ENCODE measurements at places on chromosomes 7 and 10. TPM values are rescaled to one million over a fixed set of nuclear protein-coding genes. Genes with fewer than 3 reads are reported as not detected.
A peak's percentile ranks its signal among the peaks of the same experiment; 100 is the strongest.

DNA sequence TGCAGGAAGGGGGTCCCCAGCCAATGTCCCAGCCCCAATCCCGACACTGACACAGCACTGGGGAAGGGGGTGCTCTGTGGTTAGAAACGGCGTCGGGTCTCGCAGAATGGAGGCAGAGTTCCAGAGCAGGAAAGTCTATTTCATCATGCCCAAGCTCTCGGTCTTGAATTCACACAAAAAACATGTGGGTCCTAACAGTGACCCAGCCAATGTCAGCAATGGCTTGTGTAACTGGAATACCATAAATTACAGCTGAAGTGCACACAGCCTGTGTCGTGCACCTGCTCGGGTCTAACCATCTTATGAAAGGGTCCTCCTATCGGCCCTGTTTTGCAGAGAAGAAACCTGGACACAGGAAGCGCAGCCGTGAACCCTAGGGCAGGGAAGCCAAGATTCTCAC is 324.1 kb downstream of the ADARB2 start:
- DNase-seq = no peak

GRCh38 chr10:60266513-60266912 is 123.2 kb downstream of the ANK3 start:
- no peak for DNase-seq

- no peak for DNase-seq
Observed at GRCh38 chr7:57415730-57416129, 34.2 kb upstream of the ZNF716 start.

GRCh38 chr10:43202224-43202656 is 64.0 kb downstream of the CSGALNACT2 start:
- DNase-seq = no peak

- DNase-seq = no peak
Observed at GRCh38 chr10:89414879-89415821, 782 bp downstream of the IFIT5 start.

- DNase-seq = no peak
Observed at GRCh38 chr7:95425694-95426093, 9.1 kb downstream of the PON2 start.

GRCh38 chr10:126917375-126917774 is 12.1 kb downstream of the DOCK1 start:
- no peak for DNase-seq

DNA sequence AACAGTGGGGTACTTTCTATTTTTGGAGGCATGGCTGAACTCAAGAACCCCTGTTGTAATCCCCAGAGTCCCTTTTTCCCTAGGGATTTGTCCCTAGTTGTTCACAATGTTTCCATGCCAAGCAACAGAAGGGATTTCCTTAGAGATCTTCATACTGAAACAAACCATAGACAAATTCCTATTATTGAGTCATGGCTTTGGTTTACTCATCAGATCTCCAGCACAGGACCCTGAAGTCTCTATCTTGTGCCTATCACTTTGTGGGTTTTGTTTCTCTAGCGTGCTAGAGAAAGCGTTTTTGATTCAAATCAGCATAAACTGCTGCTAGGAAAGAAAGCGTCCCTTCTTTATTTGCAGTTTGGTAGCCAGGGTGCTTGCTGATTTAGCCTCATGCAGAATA is 165.0 kb downstream of the BAMBI start:
- DNase-seq = no peak

- DNase-seq = no peak
Observed at GRCh38 chr10:120949609-120950031, 98.5 kb downstream of the WDR11 start.

- DNase-seq = no peak
Observed at GRCh38 chr10:1180836-1181235, 124.7 kb downstream of the WDR37 start.

DNA sequence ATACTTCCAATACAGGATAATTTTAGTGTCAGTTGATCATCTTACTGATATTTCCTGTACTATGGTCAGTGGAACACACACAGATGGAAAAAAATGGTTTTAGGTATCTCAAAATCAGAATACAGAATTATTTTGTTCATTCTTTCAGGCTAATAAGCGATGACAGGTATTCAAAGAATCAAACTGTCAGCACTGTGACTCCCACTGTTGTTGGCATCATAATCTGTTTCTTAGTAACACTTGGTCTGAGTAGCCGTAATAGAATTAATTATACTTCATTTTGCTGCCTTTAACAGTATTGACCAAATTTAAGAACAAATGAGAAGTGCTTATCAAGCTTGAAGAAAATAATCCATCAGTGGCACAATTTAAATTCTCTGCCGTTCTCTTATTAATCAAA is 215.0 kb downstream of the SKAP2 start:
- DNase-seq = no peak

- DNase-seq = no peak
Observed at GRCh38 chr10:59283456-59284091, 78.8 kb downstream of the FAM13C start.

GRCh38 chr7:35854311-35854710 is 53.5 kb downstream of the SEPTIN7 start:
- no peak for DNase-seq

GRCh38 chr7:7681191-7681935 is 37.0 kb downstream of the RPA3 start:
- peak; percentile 52 for DNase-seq

GRCh38 chr10:24153031-24153430 is 55.9 kb upstream of the KIAA1217 start:
- no peak for DNase-seq

DNA sequence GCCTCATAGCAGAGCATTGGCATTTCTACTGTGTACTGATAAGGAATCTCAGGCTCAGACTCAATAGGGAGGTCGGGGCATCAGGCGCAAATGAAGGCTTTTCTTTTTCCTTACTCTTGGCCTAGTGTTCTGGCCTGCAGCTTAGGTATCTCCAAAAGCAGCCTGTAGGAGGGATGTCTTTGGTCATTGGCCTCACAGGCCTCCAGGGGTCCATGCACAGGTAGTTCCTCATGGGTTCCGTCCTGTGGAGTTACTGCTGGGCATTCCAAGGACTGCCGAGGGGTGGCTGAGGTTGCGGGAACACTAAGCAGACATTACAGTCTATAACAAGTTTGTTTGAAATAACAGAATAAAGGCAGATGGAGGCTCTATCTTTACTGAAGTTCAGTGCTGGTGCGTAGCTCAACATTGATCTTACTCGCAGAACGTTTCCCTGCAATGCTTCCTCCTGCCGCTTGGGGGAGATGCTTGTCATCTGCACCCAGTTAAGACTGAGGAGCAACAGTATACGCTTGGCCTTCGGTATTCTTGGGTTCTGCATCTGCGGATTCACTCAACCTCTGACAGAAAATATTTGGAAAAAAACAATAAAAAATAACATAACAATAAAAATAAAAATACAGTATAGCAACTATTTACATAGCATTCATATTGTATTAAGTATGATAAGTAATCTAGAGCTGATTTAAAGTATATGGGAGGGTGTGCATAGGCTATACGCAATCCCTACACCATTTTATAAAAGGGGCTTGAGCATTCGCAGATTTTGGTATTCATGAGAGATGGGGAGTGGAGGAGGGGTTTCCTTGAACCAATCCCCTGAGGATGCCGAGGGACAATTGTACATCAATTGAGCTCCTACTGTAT is 58.9 kb downstream of the SH2D4B start:
- DNase-seq = peak; percentile 12

GRCh38 chr10:102147561-102147960 is 4.6 kb upstream of the NOLC1 start:
- DNase-seq = no peak

DNA sequence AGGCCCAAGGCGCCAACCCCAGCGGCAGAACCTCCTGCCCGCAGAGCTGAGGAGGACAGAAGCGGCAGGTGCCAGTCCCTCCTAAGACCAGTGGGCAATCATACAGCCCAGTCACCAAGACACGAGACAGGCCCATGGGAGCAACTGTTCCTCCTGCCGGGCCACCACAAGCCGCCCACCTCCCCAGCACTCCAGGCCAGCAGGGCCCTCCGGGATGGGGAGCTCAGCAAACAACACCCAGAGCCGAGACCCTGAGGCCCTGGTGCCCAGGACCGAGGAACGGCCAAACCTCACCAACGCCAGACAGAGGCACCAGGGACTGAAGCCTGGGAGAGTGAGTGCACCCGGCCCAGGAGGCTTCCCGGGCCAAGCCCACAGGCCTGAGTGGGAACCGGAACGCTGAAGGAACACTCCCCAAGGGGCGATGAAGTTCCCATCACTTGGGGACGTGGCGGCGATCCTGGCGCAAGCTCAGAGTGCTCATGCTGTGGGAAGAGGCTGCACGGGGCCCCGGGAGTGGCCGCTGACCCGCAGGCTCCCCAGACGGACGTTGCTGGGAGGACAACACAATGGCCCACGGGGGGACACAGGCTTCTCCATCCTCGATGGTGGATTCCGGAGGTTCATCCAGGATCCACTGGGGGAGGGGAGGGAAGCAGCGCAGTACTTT is 35.1 kb downstream of the GPER1 start:
- no peak for DNase-seq

DNA sequence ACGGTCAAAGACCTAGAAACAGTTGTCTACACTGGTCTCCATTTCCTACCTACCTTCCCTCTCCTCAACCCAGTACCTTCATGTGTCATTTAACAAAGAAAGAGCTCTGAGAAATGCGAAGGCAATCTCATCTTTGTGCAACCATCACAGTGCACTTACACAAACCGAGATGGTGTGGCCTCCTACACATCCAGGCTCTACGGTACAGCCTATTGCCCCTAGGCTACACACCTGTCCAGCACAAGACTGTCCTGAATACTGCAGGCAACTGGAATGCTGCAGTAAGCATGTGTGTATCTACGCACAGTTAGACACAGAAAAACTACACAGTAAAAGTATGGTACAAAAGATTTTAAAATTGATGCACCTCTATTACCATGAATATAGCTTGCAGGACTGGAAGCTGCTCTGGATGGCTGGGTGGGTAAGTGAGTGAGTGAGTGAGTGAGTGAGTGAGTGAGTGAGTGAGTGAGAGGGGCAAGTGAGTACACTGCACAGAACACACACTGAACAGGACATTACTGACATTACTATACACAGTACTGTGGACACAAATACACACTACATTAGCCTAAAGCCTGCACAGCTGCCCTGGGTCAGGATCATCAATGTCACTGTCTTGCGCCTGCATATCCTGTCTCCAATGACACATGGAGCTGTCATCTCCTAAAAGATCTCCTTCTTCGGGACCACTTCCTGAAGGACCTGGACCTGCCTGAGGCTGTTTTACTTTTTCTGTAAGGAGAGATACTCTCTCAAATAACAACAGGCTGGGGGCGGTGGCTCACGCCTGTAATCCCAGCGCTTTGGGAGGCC is 18.5 kb downstream of the ITGB1 start:
- no peak for DNase-seq

GRCh38 chr10:91311601-91312381 is 91.3 kb downstream of the PCGF5 start:
- DNase-seq = no peak

RET gene
- total RNA-seq = 0.44 TPM

IFIT1B gene
- total RNA-seq = not detected

ERVW-1 gene
- not detected for total RNA-seq

RELN gene
- total RNA-seq = 8.1 TPM

SSC4D gene
- 1.4 TPM for total RNA-seq

SH3PXD2A gene
- total RNA-seq = 24.9 TPM

AMPH gene
- total RNA-seq = not detected

ANKRD1 gene
- 436 TPM for total RNA-seq

GNGT1 gene
- total RNA-seq = not detected

NOLC1 gene
- 65.5 TPM for total RNA-seq

INMT gene
- total RNA-seq = 0.05 TPM

PTPRN2 gene
- total RNA-seq = 13.0 TPM

LIPN gene
- not detected for total RNA-seq

OR13A1 gene
- not detected for total RNA-seq

COL1A2 gene
- total RNA-seq = 76.0 TPM

STEAP1 gene
- total RNA-seq = 1.5 TPM
